ENCODE measurements at places on chromosomes 3 and 15. TPM values are rescaled to one million over a fixed set of nuclear protein-coding genes. Genes with fewer than 3 reads are reported as not detected.

Gene CLDN18
- total RNA-seq: not detected

Gene TLR9
- total RNA-seq: 0.39 TPM

Gene HDAC11
- total RNA-seq: 20.9 TPM

Gene C2CD4B
- total RNA-seq: 5.5 TPM

Gene FBXW12
- total RNA-seq: not detected

Gene ABHD17C
- 0.63 TPM for total RNA-seq

Gene MAN2A2
- 152 TPM for total RNA-seq

Gene ZNF385D
- total RNA-seq: 9.0 TPM

Gene SLC7A14
- not detected for total RNA-seq

Gene GNAI2
- total RNA-seq: 230 TPM

Gene TRIM71
- total RNA-seq: 0.59 TPM

Gene ZCWPW2
- total RNA-seq: 0.90 TPM

Gene IP6K2
- total RNA-seq: 130 TPM

Gene TAGLN3
- 3.1 TPM for total RNA-seq

Gene INSYN1
- 10.9 TPM for total RNA-seq

Gene XCR1
- not detected for total RNA-seq

Gene GPR176
- total RNA-seq: 2.4 TPM

Gene RHCG
- 4.8 TPM for total RNA-seq

Gene ALDH1A2
- total RNA-seq: 16.2 TPM

Gene LIPH
- 0.21 TPM for total RNA-seq

Gene SCAANT1
- total RNA-seq: not detected

Gene TMIE
- 0.21 TPM for total RNA-seq

Gene EPHA6
- 0.44 TPM for total RNA-seq

Gene MAGI1
- total RNA-seq: 32.4 TPM

Gene COL8A1
- total RNA-seq: 170 TPM

Gene EAF1
- total RNA-seq: 18.8 TPM

Gene CIDEC
- 72.4 TPM for total RNA-seq

All from tibial nerve (tissue), 4 donors.